ENCODE measurements at places on chromosomes 1 and 21.

- DNase-seq: no peak
Measured at GRCh38 chr1:222996310-222996975, 146.6 kb downstream of the TLR5 start.

DNA sequence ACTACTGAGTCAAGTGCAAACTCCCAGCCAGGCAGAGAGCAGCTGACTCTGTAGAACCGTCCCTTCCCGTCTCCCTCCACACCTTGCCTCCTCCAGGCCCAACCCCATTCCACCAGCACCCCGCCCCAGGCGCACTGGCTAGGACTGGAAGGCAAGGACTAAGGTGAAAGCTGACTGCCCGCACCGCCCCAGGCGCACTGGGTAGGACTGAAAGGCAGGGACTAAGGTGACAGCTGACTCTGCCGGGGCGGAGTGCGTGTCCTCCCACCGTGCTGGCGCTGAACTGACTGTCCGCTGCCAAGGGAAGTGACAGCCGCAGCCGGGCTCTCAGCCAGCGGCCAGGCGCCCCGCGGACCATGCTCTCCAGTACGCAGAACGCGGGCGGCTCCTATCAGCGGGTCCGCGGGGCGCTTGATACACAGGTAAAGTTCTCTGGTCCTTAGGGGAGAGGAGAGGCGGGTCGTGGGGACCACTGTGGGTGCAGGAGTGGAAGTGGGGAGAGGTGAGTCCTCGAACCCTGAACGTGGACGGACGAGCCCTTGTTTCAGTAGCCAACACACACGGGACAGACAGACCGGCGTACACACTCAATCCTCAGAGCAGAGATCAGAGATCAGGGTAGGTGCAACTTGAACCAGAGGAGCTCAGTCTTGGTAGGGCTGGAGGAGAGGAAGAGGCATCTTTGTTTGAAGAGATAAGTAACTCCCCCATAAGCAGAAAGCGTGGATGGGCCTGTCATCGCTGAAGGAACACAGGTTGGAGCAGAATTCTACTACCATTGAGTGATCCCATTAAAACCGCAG, 58.0 kb downstream of the RBM11 start:
- DNase-seq: peak; percentile 8

DNA sequence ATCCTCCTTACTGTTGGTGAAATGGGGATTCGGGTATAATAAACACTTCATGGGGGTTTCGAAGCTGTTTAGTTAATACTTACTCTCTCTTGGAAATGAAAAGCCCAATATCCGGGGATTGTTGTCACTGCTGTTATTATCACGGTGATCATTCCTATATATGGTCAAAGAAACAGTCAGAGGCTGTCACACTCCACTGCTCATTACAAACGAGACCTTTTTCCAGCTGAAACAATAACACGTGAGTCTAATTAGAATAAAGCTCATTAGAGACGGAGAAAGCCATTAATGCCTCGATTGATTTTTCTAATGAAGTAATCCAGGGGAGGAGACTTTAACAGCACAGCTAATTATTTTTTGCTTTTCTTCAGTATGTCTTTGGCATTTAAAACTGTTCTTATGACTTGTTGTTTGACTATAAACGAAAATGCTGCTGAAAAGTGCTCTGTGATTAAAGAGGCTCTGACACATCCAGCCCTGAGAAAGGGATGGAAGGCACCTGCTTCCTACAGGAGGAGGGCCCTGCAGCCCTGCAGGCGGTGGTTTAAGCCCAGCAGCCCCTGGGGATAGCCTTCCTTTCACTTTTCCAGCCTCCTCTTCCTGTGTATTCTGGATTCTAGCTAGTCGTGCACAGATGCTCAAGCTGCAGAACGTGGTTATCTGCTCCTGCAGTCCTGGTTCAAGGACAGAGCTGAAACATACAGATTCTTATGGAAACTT, 143.6 kb downstream of the EDEM3 start:
- DNase-seq: no peak

DNA sequence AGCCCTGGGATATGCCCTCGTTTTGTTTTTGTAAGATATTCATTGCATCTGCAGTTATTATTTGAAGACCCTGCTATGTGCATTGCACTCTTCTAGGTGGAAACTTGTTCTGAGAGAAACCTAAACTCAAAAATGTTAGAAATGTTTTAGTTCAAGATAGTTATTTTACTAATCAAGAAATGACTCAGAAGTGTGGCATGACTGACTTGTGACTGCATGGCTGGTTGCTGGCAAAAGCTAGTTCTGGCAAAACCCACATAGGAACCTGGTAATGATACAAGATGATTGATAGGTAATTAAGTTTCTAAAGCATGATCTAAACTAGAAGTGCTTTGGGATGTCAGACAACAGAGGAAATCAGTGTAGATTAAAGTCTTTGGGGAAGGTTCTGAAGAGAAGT, 33.8 kb upstream of the NFASC start:
- DNase-seq: no peak

GRCh38 chr1:184673305-184673704, 81.4 kb downstream of the EDEM3 start:
- no peak for DNase-seq

- DNase-seq: no peak
Measured at GRCh38 chr1:153533689-153534201, 2.0 kb downstream of the S100A6 start.

GRCh38 chr1:109985247-109986053, 885 bp downstream of the AHCYL1 start:
- no peak for DNase-seq

- no peak for DNase-seq
Measured at GRCh38 chr1:207605444-207606361, 39.2 kb upstream of the CR1L start.

DNA sequence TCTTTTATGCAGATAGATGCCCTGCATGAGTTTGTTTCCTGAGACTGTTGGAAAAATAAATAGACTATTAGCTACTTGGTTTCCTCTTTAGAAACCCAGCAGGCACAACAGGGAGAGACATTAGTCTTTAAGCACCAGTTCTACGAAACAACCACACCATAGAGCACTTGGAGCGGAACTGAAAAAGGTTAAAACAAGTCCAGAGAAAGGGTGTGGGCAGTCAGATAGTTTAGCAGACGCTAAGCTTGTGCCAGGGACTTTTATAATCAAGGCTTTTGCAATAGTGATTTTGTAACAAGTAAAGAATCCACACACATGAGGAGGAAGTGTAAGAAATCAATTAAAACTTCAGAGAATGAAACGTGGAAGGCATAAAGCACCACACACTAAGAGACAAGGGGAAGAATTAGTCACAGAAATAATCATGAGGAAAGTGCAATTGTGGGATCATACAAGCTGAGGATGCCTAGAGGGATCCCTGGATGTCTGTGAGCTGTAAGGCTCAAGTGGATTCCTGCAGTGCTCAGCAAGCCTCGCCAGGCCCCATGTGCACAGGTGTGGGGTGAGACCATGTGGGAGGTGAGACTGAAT, 37.8 kb upstream of the TLR5 start:
- no peak for DNase-seq

GRCh38 chr1:246583448-246584185, 17.4 kb downstream of the CNST start:
- peak; percentile 93 for DNase-seq

DNA sequence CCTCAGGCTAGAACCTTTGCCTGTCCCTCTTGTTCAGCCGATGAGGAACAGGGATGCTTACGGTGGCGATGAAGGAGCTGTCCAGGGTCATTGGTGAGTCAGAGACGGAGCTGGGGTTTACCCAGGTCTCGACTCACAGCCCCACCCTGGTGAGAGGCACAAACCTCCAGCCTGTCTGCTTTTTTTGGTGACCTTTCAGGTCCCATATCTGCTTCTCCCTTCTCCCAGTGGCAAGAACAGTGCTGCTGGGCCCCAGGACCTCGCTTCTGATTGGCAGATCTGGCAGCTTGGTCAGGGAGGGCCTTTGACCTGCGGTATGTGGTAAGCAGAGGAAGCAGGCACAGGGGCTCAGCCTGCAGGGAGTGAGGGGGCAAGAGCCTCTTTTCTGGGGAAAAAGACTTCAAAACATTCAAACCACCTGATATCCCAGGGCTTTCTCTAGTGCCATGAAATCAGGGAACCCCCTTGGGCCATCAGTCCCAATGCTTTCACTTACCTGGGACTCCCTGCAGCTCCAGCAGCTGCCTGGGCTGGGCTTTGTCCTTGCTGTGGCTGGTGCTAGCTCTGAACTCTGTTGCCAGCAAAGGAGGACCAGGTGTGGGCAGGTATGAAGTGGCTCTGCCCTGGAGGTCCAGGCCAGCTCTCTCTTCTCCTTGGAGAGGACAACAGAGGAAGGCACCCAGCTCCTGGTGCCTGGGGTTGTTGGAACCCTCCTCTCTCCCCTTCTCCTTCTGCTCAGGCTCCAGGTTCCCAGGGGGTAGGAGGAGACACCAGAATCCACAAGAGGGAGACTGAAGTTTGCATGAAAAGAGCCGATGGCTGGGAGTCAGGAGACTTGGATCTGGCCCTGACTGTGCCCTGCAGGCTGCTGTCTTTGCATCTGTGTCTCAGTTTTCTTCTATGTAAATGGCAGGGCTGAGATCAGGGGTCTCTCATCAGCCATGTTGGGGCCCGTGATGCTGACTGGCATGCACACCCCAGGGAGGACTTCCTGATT, 41.4 kb downstream of the TRIM62 start:
- no peak for DNase-seq
